ENCODE measurements at places on chromosomes 12 and 14.

- no peak for DNase-seq
These were observed 24.2 kb downstream of the TRAFD1 start for GRCh38 chr12:112149596-112149995.

GRCh38 chr12:93107514-93108312, 178.6 kb upstream of the EEA1 start:
- DNase-seq = no peak

DNA sequence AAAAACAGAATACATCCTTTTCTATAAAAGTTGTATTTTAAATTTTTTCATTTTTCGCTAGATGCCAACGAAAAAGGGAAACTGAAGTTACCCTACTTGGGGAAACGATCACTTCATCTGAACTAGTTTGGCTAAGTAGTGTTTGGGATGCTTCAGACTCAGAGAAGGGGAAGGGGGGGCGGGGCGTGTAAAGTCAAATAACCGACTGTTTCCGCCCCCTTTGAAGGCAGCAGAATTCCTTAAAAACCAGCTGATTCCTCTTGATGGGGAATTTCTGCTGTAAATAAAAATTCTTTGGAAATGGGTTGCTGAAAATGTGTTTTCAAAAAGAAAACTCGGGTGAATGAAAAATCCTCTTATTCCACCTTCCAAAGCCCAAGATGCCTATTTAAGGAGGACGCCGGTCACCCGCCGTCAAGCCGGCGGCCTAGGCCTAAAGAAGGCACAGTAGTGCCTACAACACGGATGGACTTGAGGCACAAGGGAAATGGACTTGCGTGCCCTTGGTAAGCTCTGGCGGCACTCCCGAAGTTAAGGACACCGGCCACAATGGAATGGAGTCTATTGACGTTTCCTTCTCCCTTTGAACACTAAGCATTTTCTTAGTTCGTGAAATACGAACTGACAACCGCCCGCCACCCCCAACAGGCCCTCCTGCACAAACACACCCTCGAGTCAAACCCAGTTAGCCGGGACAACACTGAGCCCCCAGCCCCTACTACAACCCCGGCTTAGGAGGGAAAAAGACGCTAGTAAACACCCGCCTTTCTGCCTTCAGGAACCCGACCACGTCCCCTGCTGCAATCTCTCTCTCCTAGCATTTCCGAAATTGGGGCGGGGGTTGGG, 1.9 kb downstream of the ATXN2 start:
- peak; percentile 20 for DNase-seq

GRCh38 chr12:6268484-6269157, 41.9 kb upstream of the PLEKHG6 start:
- DNase-seq = no peak

- no peak for DNase-seq
These were observed 82.1 kb upstream of the SSTR1 start for GRCh38 chr14:38125481-38126037.

DNA sequence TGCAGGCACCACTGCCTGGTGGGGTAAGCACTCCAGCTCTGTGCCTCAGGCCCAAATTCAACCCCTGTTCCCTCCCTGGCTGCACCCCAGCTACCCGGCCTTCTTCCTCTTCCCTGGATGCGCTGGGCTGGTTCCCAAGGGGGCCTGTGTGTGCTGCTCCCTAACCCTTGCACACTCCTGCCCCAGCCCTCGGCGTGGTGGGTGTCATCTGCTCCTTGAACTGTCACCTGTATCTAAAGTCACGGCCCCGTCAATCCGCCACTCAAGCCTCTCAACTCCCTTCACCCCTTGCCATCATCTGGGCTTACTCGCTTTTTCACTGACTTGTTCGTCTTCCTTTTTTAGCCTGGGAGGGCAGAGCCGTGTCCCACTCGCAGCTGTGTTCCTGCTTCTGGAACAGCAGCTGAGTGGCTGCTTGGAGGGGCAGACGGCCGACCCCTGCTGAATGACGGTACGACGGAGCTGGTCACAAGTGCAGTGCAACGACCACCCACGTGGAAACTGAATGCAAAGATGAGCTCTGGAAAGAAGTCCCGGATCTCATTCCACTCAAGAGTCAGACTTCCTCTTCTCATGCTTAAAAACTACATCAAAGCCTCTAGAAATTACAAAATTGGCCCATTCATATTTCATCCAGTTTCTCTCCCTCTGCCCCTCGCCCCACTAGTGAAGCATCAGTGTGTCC, 138.9 kb downstream of the PIWIL1 start:
- DNase-seq = no peak

DNA sequence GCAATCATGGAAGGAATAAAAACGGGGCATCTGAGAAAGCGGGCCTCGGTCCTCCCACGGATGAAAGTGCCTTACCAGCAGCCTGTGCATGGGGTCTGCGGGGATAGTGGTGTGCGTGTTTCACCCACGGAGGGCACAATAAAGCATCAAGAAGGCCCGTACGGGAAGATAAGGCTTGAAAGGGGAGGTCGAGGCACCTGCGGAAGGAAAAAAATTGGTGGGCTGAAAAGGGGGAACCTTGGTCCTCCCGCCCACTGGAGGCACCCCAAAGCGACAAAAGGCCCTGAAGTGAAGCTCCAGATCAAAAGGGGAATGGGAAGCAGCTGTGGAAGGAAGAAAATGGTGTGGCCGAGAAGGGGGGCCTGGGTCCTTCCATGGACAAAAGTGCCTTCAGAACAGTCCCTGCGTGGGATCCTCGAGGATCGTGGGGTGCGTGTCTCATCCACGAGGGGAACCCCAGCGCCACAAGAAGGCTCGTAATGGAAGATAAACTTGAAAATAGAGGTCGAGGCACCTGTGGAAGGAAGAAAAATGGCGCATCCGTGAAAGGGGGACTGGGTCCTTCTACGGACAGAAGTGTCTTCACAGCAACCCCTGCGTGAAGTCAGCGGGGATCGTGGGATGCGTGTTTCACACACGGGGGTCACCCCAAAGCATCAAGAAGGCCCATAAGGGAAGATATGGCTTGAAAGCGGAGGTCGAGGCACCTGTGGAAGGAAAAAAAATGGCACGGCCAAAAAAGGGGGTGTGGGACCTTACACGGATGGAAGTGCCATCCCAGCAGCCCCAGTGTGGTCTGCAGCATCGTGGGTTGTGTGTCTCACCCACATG, 276.9 kb downstream of the ALG10 start:
- no peak for DNase-seq

DNA sequence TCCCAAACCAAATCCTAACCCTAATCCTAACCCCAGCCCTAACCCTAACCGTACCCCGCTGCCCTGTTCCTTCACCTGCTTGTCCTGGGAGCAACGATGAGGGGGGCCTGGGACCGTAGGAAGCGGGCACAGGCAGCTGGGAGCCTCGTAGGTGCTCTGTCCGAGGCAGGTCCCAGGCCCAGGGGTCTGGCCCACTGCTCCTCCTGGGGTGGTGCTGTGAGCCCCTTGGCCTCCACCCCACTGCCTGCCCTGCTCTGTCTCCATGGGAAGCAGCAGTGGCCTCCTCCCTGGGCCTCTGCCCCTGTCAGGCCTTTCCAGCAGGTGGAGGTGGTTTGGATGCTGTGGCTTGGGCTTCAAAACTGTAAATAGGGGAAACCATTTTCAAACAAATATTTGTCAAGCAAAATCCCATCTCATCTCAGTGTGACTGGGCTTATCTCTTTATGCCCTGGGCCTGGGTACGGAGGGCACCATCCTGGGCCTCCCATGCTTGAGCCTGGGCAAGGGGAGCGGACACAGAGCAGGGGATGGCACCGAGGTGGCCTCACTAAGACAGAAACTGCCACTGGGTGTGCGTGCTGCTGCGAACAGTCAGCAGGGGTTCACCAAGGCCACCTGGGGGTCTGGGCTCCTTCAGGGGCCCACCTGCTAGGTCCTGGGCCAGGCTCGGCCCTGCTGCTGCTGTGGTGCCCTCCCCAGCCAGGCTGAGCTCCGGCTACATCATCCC, 3.7 kb upstream of the BEGAIN start:
- no peak for DNase-seq

- no peak for DNase-seq
These were observed 133.8 kb downstream of the ITPR2 start for GRCh38 chr12:26699237-26699636.

DNA sequence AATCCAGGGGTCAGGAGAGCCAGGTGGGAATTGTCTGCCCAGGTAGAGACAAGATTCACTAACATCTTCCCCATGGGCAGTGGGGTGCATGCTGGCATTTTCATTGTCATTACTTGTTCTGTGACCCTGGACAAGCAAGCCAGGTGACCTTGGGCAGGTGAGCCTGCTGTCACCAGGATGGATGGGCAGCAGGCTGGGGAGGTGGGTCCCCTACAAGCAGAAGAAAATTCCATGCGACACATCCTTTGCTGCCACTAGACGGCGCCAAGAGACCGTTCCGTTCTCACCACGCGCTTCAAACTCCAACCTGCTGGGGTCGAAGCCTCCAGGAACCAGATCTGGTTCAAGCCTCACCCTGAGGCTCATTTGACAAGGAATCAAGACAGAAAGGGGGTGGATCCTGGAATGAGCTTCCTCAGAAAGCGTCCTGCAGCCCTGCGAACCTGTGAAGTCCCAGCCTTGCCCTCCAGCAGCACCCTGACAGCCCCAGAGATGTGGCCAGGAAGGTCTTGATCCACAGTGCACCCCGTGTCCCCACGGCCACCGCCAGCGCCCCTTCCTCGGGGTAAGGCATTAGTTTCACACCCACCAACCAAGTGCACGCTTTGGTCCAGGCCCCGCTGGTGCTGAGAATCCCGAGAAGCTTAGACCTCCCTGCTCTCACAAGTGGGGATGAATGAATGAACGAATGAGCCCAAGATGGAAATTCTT, 3.2 kb upstream of the DYNC1H1 start:
- peak; percentile 81 for DNase-seq

- DNase-seq = peak; percentile 82
These were observed 37.0 kb downstream of the RASAL1 start for GRCh38 chr12:113098441-113099028.

DNA sequence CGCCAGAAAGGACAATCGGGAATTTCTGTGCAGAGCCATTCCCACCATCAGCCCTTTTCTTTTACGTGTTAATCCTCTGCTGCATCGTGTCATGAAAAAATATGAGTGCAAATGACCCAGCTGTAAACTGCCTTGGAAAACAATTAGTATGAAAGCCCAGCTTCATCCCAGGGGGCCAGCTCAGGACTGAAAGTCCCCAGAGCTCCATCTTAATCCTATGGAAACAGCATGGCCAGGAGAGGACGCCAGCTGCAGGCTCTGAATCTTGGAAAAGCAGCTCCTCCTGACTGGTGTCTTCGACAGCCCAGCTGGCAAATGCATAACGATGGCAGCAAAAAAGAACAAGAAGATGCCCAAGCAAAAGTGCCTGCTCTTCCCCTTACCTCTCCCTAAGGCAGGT, 191.5 kb downstream of the NTF3 start:
- no peak for DNase-seq

All from activated naive CD8-positive, alpha-beta T cell treated with anti-CD3 and anti-CD28 coated beads, Interleukin-2, amount 50 U/mL, for 24 hours (primary cell).